ENCODE measurements at places on chromosomes 16 and 17.

DNA sequence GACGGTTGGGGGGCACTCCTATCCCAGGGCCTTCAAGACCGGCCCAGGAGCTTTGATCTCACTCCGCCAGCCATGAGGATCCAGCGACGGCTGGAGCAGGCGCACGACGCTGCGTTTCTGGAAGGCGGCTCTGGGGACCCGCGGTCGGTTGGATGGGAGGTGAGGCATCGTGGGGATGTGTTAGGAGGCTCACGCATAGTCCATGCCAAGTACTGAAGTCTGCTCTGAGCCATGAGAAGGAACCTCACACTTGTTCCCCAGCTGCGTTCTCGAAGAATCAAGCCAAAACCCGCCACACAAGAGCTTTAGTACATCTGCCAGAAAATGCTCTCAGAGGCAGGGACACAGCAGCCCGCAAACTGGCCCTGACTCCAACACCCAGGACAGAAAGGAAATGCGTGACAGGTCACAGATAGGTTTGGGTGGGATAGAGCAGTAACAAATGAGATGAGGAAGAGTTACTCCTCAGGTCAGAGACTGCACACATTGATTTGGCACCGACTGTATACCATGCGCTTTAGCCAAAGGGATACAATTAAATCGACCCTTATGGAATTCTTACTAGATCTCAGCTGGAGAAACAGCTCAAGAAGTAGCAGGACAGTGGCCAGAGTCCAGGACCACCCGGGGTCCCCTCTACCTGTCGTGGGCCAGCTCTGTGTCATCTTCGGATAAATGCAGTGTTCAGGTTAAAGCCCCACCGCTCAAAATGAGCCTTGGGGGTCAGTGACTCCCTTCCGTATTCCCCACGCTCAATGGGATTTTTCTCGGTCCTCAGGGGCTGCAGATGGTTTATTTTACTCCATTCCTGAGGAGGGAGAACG, 6.7 kb upstream of the GSG1L start:
- no peak for DNase-seq

- no peak for DNase-seq
Observed at GRCh38 chr17:40526668-40527067, 25.2 kb upstream of the TNS4 start.

DNA sequence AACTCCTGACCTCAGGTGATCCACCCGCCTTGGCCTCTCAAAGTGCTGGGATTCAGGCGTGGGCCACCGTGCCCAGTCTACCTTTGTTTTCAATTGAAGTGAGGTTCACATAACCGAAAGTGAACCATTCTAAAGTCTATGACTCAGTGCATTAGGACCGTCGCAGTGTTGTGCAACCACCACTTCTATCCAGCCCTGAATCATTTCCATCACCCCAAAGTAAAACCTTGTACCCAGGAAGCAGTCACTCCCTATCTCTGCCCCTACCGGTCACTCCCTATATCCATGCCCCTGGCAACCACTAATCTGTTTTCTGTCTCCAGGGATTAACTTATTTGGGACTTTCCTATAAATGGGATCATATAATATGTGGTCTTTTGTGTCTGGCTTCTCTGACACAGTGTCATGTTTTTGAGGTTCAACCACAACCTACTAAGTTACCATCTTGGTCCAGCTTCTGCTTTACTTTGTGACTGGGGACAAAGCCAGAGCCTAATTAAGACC, 28.3 kb upstream of the CDC42EP4 start:
- no peak for DNase-seq

DNA sequence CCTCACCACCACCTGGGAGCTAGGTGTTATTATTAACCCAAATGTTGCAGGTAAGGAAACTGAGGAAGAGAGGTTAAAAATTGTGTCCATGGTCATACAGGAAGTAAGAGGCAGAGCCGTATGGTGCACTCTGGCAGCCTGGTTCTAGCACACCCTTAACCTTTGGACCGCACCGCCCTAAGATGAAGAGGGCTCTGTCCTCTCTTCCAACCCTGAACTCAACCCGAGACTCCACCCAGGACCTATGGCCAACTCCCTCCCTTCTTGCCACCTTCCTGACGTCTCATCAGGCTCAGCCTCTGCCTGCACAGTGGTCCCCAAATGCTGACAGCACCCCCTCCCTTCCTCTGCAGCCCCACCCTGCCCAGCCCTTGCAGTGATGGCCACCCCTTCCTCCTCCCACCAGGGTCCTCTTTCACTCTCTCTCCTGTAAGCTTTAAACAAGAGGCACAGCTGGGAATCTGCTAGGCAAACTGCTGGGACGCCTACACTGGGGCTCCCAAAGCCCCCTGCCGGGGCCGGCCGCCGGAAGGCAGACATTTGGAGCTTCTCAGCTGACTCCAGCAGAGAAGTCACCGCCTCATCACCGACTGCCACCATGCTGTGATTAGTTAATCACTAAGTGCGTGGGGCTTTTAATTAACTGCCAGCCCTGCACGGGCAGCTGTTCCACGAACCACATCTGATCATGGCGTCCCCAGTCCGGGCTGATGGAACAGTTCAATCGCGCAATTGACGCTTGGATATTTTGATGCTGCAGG, 16.7 kb upstream of the C16orf78 start:
- no peak for DNase-seq

- DNase-seq: no peak
Observed at GRCh38 chr16:63938661-63939060, 1183.2 kb downstream of the CDH11 start.

All from right renal pelvis (tissue), 4 donors.